ENCODE measurements at places on chromosomes 12 and 14.

- no peak for DNase-seq
Observed at GRCh38 chr12:68036642-68037041, 47.4 kb downstream of the IFNG-AS1 start.

GRCh38 chr14:31026077-31026449, at the start of gene STRN3:
TSS of gene STRN3 (minus strand) at chr14:31026379. CDS start at chr14:31026185, 194 bp downstream.
- DNase-seq, result no peak

GRCh38 chr12:115990241-115990640, 287.3 kb downstream of the MED13L start:
- no peak for DNase-seq

DNA sequence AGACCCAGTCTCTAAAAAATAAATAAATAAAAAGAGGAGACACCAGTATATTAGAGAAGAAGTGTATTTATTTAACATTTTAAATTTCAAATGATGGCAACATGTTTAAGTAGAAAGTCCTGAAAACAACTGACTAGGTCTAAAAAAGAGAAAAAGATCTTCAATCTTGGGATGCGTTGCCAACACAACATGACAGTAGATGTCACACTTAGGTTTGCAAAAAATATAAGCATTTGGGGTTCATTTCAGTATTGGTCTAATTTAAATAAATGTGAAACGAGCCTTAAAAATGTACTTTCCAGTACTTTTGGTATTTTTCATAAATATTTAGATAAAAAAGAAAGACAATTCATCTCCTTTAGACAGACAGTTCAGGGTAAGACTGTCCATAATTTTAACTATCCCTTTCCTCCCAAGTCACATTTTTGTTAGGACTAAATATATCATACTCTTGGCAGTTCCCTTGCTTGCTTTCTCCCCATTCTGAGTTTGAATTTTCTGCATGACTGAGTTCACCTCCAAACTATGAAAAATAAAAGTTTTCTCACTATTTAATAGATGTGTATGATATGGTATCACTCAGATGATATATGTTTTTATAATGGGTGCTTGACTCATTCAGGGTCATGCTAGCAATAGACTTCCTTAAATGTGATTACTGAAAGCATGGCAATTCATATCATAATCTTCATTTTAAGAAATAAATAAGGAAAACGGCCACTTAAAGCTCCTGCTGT, 4.3 kb downstream of the C14orf93 start:
- peak; percentile 38 for DNase-seq

DNA sequence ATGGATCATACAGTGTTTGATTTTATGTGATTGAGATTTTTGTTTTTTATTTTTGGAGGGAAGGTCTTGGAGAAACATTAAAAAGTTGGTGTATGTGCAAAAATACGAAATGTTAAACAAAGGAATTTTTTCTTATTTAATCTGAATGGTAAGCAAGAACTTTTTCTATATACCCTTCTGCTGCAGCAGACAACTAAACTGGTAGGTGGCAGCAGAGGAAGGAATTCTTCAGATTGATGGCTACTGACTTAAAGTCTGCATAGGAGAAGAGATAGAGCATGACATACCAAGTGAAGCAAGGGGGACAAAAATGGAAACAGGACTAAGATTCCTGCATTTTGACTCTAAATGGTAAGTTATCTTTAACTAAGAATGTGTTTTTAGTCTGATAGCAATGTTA, 42.0 kb upstream of the A2ML1 start:
- peak; percentile 36 for DNase-seq

GRCh38 chr14:99030454-99030853, 241.5 kb downstream of the BCL11B start:
- no peak for DNase-seq

GRCh38 chr14:65421201-65421981, 8.9 kb downstream of the FUT8 start:
- peak; percentile 91 for DNase-seq

GRCh38 chr14:89353766-89354113, 63.3 kb downstream of the FOXN3 start:
- DNase-seq, result no peak

GRCh38 chr14:31568161-31568560, 7.0 kb downstream of the NUBPL start:
- peak; percentile 7 for DNase-seq

- peak; percentile 52 for DNase-seq
Observed at GRCh38 chr12:70190262-70191010, 52.8 kb upstream of the CNOT2 start.

DNA sequence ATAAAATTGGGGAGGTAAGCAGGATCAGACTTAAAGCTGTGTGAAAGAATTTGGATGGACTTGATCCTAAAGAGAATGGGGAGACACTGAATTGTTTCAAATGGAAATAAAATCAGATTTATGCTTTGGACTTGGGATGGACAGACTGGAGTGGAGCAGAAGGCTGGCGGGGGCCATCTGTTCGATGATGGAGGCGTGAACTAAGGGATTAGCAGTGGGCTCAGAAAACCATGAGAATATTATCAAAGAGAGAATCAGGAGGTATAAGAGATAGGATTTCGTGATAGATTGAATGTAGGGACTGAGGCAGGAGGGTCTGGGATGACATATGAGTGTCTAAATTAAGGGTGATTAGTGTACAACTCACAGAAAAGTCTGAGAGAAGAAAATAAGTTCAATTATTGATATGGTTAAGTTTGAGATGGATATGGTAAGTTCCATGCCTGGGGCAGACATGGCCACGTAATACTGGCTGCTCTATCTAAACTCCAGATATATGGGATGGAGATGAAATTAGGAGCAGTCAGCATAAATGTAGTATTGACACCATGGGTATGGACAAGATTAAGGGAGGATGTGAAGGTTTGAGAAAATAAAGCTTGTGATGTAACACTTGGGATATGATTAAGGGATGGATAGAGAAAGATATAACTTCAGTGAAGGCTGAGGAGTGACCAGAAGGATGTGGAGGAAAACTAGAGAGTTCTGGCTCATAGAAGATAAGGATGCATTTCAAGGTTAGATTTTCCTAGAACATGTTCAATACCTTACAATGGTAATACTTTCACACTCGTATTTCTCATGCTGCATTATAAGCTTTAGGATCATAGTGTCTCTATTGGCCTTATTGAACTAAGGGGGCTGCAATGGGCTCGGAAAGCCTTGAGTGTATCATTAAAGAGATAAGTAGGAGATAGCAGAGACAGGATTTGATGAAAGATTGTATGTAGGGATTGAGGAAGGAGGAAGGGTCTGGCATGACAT, 1.0 kb upstream of the TSSK4 start:
- DNase-seq, result no peak

GRCh38 chr12:124402248-124403066, 107.6 kb downstream of the RFLNA start:
- DNase-seq, result no peak

DNA sequence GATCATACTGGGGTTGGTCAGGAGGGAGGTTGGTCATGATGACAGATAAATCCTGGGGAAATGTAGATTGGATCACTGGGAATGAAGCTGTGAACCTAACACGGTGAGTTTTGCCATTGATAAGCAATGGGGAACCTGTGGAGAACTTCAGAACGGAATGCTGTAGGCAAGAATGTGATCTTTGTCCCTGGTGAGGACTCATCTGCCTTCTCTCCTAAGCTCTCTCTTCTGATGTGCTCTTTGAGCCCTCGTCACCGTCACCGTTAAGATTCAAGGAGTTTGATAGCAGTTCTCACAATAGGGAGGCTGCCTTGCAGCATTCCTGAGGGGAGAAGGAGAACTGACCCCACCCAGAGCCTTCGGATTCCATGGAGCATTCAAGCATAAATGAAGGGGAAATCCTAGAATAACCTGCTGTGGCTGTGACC, 217.6 kb downstream of the ANO6 start:
- no peak for DNase-seq

GRCh38 chr12:58906917-58907316, 13.4 kb downstream of the LRIG3 start:
- DNase-seq, result no peak

- no peak for DNase-seq
Observed at GRCh38 chr14:51743588-51744000, 91.9 kb downstream of the FRMD6 start.

DNA sequence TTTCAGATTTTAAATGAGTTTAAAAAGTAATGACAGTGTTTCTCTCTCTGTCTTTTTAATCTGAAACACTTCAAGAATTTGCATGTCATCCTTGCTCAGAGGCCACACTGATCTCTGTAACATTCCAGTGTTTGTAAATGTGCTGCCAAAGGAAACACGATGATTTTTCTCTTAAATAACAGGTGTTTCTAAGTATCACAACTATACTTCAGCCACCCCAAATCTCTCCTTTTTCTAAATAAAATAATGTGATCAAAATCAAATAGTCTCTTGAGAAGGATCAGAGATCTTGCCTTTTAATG, 3.3 kb upstream of the GALC start:
- no peak for DNase-seq

DNA sequence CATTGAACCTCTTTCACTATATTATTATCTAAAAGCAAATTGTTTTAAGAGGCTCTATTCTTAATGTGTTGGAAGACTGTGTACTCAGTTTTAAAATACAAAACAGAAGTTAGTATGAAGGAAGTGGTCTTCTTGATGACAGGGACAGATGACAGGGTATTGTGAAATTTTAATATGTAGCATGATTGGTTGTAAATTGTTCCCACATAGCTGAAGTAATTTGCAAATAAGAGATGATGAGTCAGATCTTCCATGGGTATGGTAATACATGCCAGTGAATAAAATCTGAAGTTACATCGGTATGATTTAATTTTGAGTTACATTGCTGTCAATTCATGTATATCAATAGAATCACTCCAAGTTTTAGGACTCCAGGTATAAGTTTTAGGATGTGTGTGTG, 454.8 kb downstream of the AEBP2 start:
- no peak for DNase-seq

- DNase-seq, result no peak
Observed at GRCh38 chr14:71524320-71524982, 407.8 kb upstream of the RGS6 start.

DNA sequence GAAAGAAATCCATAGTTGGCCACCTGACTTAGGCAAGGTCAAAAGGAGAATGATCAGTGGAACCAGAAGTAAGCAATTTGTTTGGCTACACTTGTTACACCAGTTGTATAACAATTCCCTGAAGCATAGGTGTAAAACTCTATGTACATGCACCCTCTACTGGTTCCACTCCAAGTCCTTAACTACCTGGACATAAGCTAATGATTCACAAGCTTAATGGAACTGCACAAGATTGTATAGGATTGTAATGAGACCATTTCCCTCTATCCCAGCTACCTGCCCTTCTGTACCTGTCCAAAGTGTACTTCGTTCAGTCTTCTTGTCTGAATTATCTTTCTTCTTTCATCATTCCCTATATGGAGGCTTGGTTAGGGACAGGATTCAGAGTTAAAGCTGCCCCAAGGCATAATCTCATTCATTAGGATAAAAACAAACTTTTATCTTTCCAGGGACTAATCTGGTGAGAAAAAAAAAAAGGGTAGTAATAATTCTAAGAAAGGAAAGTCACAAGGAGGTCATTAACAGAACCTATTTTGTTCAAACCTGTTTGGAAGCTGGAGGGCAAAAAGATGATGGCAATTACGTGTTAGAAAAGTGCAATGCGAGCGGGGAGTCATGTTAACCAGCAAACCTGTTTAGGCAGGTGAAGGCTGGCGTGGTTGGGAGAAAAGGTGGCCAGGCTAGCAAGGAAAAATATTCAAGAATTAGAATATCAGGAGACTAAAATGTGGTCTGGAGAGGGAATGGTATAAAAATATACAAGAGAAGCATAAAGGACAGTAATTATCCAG, 2.8 kb upstream of the TMEM52B start:
- DNase-seq, result no peak

DNA sequence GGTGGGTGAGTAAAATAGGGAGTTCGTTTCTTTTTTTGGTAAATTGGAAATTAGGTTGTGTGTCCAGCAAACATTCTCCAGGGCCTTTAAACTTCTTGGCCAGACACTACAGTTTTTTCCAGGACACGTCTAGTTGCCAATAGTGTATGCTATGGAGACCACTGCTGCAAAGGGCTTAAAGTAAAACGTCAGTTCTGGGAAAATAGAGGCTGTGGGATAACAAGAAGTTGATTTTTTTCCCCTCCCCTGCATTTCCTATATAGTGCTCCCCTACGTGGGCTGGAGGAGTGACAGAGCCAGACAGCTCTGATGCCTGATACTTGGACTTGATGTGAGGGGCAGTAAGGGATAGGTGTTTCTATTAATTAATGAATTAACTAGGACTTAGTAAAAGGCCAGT, 2.4 kb downstream of the ACVR1B start:
- no peak for DNase-seq

GRCh38 chr12:59787610-59788009, 191.8 kb downstream of the SLC16A7 start:
- DNase-seq, result no peak

DNA sequence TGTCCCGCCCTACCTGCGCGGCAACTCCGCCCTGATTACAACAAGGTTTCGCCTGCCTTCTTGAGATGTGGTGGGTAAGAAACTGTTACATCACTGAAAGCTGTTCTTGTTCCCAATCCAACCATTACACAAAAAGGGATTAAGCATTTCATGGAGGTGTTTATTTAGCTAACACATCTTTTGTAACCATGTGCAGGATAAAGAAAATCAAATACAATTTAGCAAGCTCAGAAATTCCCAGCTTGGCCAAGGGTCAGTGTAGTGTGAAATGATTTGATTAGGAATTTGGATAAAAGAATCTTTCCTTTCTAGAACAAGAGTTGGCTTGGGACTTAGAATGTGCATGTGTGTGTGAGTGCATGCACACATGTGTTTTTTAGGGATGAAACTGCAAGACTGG, 6.3 kb downstream of the FOXN4 start:
- no peak for DNase-seq

DNA sequence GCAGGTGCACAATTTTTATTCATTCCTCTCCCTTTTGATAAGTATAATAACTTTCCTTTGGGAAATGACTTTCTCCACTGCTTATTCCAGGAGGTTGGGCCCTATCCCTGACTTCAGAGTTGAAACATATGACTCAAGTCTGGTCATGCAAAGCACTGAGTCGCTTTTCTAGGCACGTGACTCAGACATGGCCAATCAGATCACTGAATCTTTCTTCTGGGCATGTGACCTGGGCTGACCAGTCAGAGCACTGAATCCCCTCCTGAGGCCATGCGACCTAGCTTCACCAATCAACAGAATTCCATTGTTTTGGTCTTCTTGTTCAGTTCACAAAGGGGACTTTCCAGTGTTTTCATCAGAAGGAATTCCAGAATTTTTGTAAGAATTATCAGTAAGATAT, 377.1 kb upstream of the KITLG start:
- DNase-seq, result peak; percentile 54

- no peak for DNase-seq
Observed at GRCh38 chr12:62827042-62827441, 107.9 kb downstream of the PPM1H start.

DNA sequence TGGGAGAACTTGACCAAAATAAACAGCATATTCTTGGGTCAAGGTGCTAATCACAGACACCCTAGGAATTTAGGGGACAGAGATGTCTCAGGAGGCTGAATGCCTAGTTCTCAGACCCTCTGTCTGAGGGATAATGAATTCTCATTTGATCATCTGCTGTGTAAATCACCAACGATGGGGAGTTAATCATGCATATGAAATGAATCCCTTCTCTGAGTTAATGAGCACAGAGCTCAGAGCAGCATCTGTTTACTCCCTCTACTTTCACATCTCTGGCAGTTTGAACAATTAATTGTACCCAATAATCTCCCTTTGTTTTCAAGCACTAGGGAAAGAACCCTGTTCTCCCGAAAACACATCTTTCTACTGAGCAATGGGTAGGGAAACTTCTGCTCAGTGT, 129.4 kb upstream of the SRRM4 start:
- DNase-seq, result no peak
